ENCODE measurements at places on chromosomes 5 and 9.
A peak's percentile ranks its signal among the peaks of the same experiment; 100 is the strongest.

GRCh38 chr5:112886975-112887374 is 25.9 kb downstream of the SRP19 start:
- no peak for DNase-seq

- DNase-seq: no peak
Observed at GRCh38 chr9:77569335-77569734, 78.8 kb downstream of the GNA14 start.

DNA sequence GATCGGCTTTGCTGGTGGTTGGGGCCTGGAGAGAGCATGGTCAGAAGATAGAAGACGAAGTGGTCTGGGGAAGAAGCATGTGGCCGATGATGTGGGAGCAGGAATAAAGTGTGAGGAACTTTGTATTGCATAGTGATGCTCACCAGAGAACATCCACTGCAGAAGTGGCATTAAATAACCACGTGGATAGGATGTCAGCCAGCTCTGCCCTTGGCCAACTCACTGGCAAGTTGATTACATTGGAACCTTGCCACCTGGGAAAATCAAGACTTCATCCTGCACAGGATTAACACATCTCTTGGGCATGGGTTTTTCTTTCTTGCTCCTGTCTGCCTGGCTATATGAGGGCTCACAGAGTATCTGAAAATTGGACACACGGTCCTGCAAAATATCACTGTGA is 217.4 kb downstream of the DMRT2 start:
- no peak for DNase-seq

GRCh38 chr9:136201609-136202453 is 3.1 kb downstream of the LHX3 start:
- no peak for DNase-seq

DNA sequence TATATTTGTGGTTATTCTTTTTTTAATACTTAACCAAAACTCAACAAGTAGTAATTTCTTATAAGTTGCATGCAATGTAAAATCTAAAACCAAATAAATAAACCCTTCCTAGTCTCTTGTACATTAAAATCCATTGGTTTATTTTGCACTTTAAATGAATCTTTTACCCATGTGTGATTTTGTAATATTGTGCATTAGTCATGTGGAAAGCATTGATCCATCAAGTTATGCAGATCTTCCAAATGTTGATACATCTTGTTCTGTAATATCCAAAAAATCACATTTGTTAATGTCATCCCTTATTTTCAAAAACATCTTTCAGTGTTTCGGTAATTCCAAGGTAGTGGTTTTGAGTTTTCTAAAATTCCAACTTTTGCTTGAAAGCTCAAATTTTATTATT is 63.3 kb downstream of the CWC27 start:
- DNase-seq: no peak

DNA sequence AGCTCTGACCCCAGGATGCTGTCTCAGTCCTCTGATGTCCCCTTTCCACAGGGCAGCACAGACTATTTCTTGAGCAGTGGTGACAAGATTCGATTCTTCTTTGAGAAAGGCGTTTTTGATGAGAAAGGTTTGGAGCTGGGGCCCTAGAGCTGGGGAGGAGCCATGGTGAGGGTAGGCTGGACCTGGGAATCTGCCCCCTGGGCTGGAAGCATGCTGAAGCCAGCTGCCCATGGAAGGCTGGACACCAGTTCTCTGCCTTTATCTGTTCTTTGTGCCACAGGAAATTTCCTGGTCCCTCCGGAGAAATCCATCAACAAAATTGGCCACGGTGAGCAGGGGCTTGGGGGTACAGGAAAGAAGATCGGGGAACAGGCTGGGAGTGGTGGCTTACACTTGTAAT is 12.9 kb downstream of the PHYHD1 start:
- DNase-seq: no peak

GRCh38 chr5:79357398-79357797 is 121.5 kb downstream of the JMY start:
- no peak for DNase-seq

DNA sequence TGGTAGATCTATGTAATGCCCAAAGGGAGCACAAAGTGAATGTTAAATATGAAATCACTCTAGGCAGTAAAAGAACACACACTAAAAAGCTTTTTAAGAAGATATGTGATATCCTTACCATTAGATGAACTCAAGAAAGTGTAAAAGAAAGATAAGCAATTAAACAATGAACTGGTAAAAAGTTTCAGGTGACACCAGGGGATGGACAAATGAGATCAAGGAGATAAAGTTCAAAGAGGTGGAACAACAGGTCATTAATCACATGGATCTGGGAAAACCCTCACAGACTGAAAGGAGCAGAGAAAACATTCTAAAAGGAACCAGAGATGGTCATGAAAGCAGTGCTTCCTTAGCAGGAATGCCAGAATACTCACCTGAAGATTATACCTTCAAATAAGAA is 40.7 kb downstream of the LHFPL2 start:
- no peak for DNase-seq

DNA sequence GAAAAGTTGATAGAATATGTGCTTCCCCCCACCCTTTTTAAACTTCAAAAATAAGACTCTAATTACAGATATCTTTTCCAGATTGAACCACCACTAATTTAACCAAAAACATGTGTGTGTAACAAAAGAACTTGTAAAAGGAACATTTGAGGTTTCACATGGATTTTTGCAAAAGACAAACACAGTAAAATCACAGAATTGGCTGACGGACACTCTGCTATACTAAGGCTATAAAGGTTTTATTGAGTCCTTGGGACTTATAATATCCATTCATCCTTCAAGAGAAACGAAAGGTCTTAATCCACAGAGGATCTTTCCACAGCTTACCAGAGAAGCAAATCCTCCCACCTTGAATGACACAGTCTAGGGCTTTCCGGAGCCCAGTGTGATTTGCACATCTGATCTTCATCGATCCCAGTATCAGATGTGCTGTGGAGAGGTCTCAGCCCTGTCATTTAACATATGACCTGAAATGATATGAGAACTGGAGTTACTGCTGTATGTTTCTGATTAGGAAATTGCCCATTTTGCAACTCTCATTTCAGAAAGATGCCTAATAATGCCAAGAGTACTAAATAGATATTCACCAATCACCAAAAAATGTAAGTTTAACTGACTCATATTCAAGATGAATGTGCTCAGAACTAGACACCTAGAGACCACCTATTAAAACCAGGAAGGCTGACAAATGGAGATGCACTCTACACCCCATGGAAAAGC is 256.5 kb upstream of the FBXL7 start:
- no peak for DNase-seq

- no peak for DNase-seq
Observed at GRCh38 chr5:136006164-136006563, 22.6 kb upstream of the TGFBI start.

- DNase-seq: peak; percentile 89
Observed at GRCh38 chr9:27572918-27573633, at the start of gene C9orf72. TSS of gene C9orf72 (minus strand) at chr9:27573481. CDS start at chr9:27567120, 6,361 bp downstream.

GRCh38 chr5:141413540-141414069 is 818 bp downstream of the PCDHGA10 start:
- DNase-seq: no peak

- DNase-seq: no peak
Observed at GRCh38 chr5:40284863-40285262, 394.9 kb upstream of the PTGER4 start.

GRCh38 chr5:179700401-179700918 is 1.7 kb downstream of the CANX start:
- DNase-seq: no peak

DNA sequence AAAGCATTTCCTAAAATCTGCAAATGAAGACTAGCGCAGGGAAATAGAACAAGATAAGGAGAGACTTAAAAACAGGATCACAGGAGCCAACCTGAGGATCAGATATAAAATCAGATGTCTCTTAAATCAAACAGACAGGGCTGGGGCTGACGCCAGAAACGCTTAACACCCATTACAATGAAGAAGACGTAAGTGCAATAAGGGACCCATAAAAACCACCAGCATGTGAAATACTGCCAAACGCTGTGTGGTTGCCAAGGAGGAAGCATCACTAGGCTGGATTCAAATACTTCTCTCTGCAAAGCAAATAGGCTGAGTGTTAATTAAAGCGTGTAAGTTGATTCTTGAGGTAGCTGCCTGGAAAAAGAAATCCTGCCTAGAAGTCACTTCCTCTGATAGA is 74.4 kb upstream of the ATP10B start:
- peak; percentile 78 for DNase-seq

GRCh38 chr9:109421026-109421970 is 76.8 kb downstream of the PTPN3 start:
- no peak for DNase-seq

- no peak for DNase-seq
Observed at GRCh38 chr5:133202066-133202665, 150.4 kb downstream of the HSPA4 start.

- no peak for DNase-seq
Observed at GRCh38 chr9:29456940-29457339, 1883.7 kb upstream of the C9orf72 start.

DNA sequence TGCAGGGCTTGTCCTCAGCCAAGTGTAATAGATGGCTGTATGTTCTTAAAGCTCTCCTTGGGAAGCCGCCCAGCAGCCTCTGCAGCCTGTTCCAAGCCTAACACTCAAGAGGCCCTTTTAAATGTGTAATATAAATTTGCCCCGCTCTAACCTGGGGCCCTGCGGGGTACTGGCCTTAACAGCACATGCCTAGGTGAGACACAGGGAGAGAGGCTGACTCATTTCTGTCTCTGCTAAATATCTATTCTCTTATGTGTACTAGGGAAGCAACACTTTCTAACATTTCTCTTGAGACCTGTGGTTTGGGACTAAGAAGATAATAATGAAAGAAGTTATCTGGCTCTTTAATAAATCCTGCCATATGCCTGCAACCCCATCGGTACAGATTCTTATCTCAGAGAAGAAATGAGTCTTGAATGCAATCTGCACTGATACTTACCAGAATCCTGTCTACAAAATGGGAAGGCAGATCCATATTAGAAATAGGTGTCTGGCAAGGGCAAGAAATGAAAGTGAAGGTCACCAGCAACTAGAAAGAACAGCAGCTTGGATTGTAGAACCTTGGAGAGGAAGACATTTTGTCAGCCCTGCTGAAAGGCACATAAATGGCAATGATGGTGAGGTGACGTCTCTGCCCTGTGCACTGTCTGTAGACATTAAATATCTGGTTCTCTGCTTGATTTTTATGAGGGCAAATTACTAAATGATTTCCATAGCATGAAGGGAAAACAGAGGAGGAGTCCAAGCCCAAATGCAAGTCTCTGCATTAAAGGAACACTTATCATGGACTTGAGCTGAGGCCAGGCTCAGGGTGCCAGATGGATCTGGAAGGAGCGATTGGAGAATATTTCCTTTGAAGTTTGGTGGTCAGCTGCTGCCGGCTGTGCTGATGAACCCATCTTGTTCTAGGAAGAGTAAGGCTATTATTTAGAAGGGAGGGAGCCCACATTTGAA is 14.5 kb upstream of the TGFBI start:
- DNase-seq: no peak

GRCh38 chr9:99490729-99491128 is 268.6 kb downstream of the SEC61B start:
- DNase-seq: no peak

- DNase-seq: no peak
Observed at GRCh38 chr5:173383711-173384110, 55.5 kb upstream of the STC2 start.

DNA sequence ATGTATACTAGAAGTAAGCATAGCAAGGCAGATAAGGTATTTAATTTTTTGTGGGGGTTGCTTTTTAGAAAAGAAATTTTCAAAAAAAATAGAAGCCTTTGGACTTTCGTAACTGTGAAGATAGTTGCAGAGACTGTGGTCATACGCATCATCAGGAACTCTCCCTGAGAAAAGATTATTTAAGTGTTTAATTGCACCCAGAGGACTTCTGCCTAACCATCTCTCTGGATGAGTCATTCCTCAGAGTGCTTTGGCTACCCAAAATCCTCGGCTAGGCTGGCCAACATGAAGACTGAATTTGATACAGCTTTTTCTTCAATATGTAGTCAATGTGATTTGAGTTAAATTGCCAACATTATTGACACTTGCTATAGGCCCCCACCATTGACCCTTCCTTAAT is 296.4 kb downstream of the TLR4 start:
- no peak for DNase-seq

DNA sequence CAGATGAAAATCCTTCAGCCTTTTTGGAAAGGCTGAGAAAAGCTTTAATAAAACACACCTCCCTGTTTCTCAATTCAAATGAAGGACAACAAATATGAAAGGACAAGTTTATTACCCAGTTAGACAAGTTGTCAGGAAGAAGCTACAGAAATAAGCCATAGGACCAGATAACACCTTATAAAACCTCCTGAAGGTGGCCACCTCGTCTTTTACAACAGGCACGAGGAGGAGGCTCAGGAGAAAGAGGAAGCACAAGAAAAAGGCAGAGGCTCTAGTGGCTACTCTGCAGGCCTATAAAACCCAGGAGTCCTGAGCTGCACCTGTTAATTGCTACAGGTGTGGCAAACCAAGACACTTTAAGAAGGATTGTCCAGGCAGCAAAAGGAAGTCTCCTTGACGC is 352.1 kb upstream of the CDH18 start:
- DNase-seq: no peak

DNA sequence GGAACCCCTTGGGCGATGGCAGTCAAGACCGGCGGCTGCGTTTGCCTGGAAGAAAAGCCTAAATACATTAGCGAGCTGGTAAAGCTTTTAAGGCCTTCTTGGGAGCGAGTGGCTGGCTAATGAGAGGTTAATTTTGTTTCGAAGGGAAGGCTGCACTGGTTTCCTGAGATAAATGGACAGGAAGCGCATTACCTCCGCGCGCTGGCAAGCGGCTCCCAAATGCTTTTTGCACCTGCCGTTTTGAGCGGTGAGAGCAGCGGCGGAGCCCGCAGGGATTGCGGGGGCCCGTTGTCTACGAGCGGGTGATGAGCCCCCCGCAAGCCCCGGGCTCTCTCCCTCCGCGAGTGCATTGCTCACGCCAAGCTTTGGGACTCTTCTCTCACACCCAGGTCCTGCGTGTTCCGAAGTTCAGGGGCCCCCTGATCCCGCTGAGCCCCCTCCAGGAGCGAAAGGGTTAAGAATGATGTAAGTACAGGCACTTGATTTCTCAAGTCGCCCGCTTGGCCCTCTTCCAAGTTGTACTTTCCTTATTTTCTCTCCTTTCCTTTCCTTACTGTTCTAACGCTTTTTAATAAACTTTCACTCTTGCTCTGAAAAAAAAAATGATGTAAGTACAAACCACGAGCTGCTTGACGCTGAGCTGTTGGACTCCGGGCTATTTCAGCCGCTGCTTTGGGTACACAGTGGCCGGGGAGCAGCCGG is 3.1 kb upstream of the RGMB start:
- DNase-seq: peak; percentile 53

DNA sequence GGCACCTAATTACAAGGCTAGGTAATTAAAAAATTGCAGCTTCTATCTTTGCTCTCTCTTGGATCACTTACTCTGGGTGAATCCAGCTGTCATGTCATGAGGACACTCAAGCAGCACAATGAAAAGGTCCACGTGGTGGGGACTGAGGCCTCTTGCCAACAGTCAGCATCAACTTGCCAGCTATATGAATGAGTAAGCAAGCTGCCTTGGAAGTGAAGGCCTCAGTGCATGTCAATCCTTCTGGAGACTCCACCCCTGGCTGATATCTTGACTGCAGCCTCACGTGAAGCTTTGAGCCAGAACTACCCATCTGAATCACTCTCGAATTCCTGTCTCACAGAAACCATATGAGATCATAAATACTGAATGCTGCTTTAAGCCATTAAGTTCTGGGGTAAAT is 140.5 kb downstream of the SNX18 start:
- DNase-seq: no peak

GRCh38 chr5:168275940-168276339 is 15.5 kb upstream of the WWC1 start:
- DNase-seq: no peak

GRCh38 chr5:119328753-119329602 is 26.8 kb upstream of the TNFAIP8 start:
- DNase-seq: peak; percentile 26
